Central memory CD8-positive, alpha-beta T cell (primary cell): ENCODE measurements at places on chromosomes 13 and 19.

- DNase-seq, result no peak
Measured at GRCh38 chr19:1673645-1674292, 21.4 kb upstream of the TCF3 start.

DNA sequence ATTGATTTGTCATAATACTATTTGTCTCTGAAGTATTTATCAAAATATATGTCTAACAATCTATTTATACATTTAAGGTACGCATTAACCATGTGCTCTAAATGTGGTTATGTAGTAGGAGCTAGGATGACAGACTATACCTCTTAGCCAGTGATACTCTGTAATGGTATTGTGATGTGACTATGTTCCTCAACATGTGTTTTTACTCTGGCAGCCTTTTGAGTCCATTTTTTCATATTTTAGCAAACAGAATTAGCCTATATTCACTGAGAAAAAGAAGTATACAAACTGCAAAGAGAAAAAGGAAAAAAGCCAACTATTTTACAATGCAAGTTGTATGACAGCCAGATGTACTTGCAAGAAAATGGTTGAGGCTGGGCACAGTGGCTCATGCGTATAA is 26.7 kb downstream of the MAB21L1 start:
- DNase-seq, result no peak

DNA sequence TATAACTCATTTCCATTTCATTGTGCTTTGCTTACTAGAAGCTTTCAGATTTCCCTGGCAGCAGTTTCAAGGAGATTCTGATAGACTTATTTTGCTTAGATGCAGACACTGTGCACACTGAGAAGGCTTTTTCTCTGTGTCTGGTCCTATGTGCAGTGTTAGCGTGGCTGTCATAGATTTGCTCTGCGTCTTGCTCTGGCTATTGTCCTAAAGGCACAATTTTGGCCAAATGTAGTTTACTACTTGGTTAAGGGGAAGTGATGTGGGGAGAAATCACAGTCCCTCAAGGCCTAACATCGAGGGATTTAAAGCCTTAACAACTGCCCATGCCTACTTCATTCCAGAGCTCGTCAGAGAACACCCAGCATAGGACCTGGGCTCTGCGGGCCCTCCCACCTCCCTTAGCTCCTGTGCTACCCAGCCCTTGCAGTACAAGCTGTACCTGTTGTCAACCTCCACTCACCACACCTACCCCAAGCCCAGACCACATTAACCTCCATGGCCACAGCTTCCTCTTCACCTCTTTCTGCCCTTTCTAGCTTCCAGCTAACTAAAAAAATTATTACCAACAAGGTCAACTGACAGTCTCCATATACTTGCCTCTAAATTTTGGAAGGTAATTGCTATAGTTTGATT is 38.9 kb upstream of the KATNAL1 start:
- DNase-seq, result peak; percentile 38

DNA sequence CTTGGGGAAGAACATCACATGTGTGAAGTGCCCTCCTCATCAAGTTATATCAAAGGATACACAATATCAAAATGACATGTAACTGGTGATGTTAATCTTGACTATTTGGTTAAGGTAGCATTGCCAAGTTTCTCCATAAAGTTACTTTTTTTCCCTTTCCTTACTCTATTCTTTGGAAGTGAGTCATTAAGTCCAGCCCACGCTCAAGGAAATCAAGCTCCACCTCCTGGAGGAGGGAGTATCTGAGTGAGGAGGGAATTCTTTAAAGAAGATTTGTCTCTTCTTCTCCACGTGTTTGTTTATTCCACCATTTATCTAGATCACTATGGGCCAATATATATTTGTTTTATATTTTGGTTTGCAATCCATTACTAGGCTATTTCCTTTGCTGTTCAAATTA is 33.6 kb upstream of the FNDC3A start:
- no peak for DNase-seq

DNA sequence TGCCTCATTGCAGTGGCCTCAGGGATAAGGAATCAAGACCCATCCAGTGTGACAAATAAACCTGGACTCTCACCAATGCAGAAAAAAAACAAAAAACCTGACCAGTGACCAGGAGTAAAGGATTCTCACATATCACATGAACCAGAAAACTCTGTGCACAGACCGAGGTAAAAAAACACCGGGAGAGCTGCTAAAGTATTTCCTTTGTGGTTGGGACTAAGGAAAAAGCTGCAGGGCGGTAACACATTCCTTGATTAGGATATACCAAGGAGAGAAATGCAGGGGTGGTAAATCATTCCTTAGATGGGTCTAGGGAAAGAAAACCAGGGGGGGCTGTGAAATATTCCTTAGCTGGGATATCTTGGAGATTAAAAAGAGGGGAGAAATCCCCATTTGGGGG is 64.8 kb upstream of the ZNF85 start:
- DNase-seq, result no peak

DNA sequence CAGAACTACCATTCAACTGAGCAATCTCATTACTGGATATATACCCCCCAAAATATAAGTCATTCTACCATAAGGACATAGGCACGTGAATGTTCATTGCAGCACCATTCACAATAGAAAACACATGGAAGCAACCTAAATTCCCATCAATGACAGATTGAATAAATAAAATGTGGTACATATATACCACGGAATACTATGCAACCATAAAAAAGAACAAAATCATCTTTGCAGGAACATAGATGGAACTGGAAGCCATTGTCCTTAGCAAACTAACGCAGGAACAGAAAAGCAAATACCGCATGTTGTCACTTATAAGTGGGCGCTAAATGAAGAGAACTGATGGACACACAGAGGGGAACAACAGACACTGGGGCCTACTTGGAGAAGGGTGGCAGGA is 14.1 kb downstream of the RNF113B start:
- no peak for DNase-seq

GRCh38 chr13:57846600-57847173 is 215.1 kb downstream of the PCDH17 start:
- DNase-seq, result no peak

GRCh38 chr13:67416047-67416925 is 186.2 kb upstream of the PCDH9 start:
- DNase-seq, result no peak

GRCh38 chr13:42149136-42149535 is 100.7 kb downstream of the DGKH start:
- no peak for DNase-seq

- no peak for DNase-seq
Measured at GRCh38 chr13:93847162-93847561, 620.6 kb downstream of the GPC6 start.

GRCh38 chr13:113420833-113421600 is 32.3 kb downstream of the ADPRHL1 start:
- no peak for DNase-seq

DNA sequence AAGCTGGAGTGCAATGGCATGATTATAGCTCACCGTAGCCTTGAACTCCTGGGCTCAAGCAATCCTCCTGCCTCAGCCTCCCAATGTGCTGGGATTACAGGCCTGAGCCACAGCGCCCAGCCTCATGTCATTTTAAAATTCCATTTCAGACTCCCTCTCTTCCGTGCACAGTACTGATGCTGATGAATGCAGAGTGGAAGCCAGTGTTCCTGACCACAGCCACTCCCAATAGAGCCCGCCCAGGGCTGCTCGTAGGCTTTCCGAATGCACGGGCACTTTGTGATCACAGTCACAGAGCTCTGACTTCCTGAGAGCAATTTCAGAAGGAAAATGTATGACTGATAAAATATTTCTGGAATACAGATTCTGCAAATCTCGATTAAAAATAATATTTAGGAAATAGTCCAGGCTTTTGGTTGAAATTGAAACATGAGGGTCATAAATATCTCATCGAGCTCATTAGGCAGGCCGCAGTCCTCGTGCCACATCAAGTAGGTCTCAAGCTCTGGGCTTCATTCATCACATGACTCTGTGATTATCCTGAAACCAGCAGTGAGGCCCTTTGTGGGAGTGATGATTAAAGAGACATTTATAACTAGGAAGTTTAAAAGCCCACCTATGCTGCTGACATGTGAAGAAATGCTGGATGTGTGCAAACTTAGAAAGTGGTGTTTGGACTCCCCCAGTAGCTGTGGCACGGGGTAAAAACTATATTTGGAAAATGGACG is 38.9 kb upstream of the AMER2 start:
- DNase-seq, result no peak

DNA sequence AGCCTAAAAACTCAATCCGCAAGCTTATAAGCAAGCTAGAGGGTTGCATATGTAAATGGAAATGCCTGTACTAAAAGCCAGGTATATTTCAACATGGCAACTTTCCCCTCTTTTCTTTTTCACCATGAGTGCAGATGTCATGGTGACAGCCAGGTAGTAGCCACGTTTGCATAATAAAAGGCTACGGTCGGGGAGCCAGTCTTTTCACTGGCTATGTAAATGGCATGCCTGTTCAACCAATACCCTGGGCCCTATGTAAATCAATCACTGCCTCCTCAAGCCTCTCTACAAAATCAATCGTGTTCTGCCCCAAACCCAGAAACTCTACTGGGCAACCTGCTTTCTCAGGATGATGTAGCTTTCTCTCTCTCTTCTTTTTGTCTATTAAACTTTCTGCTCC is 87.4 kb downstream of the ZNF100 start:
- no peak for DNase-seq

DNA sequence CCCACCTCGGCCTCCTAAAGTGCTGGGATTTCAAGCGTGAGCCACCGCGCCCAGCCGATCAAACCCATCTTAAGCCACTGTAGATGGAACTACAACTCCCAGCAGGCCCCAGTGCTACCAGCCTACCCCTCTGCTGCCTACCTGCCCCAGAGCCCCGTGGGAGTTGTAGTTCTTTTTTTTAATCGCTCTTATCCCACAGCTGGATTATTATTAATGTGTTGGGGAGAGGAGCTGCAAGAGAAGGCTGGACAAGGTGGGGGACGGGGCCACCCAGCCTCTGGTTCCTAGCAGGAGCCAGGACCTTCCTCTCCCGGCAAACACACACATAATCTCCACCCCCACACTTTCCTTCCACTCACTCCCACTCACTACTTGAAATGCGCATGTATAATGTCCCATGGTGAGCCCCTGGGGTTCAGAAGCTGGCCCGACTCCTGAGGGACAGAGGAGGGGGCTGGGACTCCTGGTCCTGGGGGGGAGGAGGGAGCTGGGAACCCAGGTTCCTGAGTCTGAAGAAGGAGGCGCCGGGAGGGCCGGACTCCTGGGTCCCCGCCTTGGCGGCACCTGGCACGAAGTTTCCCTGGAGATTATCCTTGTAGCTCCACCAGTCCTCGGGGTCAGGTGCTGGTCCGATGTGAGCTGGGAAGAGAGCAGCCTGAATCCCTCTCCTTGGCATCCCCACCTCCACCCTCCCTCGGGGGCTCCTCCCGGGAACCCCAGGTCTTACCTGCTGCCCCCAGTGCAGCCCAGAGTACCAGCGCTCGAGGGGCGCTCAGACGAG is 958 bp downstream of the CA11 start:
- DNase-seq, result no peak

DNA sequence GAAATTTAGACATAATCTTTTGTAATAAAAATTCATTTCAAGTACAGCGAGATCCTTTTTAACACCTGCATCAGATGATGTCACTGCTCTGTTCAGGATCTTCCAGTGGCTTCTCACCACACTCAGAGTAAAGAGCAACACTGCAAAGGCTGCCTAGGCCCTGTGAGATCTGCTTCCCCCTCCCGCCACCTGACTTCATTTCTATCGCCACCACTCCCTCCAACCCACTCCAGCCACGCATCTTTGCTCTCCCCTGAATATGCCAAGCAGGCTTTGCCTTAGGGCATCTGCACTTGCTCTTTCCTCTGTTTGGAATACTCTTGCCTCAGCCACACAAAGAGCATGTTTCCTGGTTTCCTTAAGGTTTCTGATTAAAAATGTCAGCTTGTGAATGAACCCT is 58.3 kb downstream of the MBNL2 start:
- DNase-seq, result no peak

DNA sequence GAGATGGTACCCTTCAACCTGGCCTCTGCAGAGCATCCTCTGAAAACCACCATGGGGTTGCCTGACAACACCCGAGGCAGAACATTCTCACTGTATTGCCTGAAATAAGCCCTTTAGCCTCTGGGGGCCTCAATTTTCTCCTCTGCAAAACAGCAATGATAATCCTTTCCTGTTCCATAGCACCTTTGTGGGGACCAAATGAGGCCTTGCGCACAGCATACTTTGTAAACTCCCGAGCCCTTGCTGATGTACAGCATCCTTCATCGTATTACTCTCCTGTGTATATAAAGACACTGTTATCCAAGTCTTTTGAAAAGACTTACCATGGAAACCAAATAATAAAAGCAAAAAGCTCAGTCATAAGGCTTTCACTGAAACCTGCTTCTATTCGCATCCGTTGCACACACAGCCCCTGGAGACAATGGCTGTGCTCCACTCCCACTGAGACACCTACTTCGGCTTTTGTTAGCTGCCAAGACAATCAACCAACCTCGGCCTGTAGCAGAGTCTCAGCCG is 276.0 kb downstream of the FOXO1 start:
- DNase-seq, result no peak

GRCh38 chr13:92362717-92363116 is 863.9 kb upstream of the GPC6 start:
- no peak for DNase-seq

DNA sequence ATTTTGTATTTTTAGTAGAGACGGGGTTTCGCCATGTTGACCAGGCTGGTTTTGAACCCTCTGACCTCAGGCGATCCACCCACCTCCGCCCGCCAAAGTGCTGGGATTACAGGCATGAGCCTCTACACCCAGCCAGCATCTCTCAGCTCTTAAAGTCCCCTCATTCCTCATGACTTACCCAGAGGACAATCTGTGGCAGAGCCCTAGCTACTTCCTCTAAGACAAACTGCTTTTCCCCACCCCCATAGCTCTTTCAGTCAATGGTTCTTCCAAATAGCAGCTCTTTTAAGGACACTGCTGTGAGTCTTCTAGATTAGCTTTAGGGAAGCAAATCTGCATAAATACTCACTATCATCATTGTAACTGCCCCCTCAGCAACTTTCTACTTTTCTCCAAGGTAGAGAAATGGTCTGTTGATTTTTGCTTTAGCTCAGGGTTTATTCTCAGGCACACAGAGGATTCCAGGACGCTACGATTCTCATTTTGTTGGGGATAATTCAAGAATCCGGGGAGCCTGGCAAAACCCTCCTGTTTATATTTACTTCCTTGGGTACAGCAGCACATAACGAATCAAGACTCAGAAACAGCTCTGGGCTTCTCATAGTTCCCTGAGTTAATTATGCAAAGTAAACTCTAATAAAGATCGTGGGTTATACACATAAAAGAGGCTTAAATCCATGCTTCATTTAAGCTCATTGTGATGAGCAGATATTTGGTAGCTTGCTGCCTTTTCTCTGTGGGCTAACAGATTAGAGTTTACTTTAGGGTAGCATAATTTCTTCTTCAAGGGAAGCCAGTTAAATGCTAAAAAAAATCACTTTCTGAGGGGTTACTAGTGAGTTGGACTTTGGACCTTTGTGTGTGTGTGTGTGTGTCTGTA is 357.4 kb downstream of the TDRD3 start:
- no peak for DNase-seq

GRCh38 chr13:60811581-60811980 is 414.6 kb downstream of the TDRD3 start:
- DNase-seq, result no peak

GRCh38 chr13:53743906-53744305 is 715.3 kb downstream of the OLFM4 start:
- no peak for DNase-seq
